OCI-LY7 (cell line): ENCODE measurements at places on chromosomes 12 and 14.
A peak's percentile ranks its signal among the peaks of the same experiment; 100 is the strongest.

DNA sequence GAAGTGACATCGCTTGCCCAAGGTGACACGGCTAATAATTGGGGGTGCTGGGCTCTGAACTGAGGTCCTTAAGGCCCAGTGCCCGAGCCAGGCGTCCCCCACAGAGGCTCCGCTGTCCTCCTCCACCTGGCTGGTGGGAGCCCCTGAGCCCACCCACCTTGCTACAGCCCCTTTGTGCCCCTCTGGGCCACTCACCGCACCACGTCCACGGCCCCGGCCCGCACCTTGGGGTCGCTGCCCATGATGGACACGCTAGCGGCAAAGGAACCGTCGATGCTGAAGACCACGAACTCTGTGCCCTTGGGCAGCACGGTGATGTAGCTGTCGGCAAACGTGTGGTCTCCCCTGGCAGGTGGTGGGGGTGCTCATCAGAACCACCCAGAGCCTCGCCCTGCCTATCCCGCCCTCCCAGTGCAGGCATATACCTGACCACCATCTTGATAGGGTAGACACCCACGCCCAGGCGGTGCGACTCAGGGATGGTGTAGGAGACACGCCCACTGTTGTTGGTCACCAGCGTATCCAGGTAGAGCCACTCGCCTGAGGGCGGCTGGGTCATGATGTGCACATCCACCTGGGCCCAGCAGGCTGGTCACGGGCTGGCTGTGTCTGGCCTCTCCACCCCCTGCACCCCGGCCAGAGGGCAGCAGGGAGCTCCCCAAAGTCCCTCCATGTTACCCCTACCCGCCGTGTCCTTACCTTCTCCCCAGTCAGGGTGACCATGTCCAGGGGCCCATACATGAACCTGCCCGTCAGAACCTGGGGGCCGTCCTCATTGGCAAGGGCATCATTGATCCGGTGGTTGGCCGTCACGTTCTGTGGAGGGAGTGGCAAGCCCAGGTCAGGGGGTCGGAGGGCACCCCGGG, 6.8 kb downstream of the ARL6IP4 start:
- DNase-seq, result no peak

DNA sequence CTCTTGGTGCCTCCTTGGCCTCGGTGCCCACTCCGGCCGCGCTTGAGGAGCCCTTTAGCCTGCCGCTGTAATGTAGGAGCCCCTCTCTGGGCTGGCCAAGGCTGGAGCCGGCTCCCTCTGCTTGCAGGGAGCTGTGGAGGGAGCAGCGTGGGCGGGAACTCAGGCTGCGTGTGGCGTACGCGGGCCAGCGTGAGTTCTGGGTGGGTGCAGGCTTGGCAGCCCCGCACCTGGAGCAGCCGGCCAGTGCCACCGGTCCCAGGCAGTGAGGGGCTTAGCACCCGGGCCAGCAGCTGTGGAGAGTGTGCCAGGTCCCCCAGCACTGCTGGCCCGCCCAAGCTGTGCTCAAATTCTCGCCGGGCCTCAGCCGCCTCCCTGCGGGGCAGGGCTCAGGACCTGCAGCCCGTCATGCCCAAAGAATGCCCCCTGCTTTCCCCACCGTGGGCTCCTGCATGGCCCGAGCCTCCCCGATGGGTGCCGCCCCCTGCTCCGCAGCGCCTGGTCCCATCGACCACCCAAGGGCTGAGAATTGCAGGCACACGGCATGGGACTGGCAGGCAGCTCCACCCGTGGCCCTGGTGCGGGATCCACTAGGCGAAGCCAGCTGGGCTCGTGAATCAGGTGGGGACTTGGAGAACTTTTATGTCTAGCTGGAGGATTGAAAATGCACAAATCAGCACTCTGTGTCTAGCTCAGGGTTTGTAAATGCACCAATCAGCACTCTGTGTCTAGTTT, 129.2 kb downstream of the PAWR start:
- no peak for DNase-seq

DNA sequence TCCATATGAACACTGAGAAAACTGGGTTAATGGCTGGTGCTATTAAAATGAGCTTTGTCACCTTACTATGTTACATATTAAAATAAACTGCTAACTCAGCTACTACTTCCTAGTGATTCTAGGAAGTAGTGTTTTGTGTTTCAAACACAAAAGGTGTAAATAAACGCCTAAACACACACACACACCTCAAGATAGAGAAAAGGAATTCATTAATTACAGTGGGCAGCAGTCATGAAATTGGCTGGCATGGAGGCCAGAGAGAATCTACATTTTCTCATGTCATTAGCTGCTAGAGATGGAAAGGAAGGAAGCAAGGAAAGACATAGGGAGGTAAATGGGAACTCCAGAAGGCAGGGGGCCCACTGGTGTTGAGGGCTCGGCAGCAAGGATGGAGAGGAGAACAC, 787 bp upstream of the PRMT5 start:
- no peak for DNase-seq

DNA sequence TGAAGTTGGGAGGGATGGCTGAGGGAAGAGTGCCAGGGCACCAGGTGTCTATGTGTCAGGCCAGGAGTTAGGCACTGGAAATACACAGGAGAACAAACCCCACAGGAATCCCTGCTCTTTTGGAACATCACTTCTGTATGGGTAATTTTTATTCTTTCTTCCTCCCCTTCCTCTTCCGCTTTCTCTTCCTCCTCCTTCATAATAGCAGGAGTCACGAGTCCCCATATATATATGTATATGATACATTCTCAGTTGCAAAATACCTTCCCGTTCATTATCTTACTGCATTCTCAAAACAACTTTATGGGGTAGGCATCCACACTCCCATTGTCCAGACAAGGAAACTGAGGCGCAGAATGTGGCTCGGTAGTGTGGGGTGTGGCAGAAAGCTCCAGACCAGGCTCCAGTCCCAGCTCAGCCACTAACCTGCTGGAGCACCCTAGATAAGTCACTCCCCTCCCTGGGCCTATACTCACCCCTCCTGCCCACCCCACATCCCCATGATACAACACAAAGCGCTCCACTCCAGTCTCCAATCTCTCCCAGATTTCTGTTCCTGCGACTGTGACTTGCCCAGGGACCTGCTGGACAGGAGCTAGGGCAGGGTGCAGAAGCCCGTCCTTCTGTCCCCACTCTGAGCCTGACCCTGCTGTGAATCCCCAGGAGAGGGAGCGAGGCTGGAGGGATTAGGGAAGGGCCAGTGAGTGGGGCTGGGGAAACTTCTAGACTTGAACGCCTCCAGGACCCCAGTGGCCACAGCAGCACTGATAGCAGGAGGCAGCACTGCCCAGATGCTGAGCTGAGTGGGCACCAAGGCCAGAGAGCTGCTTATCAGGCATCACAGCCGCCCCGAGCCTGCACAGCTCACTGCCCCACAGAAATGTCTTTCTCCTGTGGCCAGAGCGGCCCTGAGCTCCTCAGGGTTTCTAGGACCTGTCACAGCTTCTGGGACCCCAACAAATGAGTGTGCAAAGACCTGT, 1.4 kb upstream of the AQP2 start:
- DNase-seq, result no peak

DNA sequence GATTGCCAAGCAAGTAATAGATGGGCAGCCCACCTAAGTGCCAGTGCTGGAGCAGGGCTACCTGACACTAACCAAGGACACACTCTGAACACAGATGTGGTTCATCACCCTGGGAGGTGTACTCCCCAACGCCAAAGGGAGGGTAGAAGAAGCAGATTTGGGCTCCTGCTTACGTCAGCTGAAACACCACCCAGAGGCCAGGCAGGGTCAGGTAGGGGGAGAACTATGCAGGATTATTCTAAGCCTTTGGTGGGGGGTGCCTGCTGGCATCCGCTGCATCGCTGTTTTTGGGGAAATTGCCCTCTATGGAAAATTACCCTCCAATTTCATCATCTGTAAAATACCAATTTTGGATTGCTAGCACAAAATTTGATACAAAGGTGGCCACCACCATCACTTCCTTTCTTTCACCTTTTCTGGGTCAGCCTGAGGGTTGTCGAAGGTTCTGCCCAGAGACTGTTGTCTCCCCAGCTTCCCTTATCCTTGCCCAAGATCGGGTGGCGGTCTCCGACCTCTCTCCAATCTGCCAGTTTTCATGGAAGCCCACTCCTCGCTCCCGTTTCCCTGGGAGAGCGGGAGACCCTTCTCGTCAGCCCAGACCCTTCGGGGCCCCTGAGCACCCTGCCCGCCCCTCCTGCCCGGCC, 535 bp downstream of the BIN2 start:
- DNase-seq, result peak; percentile 38
